ENCODE measurements at places on chromosomes 6 and 20.

DNA sequence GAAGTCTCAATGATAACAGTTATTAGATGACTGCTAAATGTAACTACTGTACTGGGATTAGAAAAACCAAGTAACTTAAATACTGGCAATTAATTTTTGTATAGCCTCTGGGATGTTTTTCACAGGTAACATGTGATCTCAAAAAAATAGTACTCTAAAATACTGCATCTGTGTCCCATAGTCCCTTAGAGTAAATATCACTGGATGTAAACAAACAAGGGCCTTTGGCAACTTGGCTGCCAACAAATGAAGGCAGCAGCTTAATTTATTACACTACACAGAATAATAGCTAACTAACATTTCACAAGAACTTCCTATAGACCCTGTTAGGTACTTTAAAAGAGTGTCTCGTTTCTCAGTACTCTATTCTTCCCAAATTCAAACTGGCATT lies 14.0 kb downstream of the ARHGAP18 start:
- no peak for DNase-seq

DNA sequence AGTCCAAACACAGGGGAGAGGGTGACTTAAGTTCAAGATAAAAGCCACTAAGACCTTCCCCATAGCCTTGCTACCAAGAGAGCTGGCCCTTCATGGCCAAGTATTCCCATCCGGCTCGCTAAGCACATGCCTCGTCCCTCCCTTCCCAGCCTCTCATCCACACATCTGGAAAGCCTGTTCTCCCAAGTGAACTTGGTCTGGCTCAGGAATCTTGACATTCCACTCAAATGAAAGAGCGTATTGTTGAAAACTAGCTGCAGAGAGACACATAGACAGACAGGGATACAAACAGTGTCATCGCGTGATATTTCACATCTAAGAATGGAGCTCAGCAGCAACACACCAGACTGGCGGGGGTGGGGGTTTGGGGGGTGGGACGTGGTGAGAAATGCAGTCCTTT lies 182.8 kb upstream of the FOXQ1 start:
- no peak for DNase-seq

GRCh38 chr6:2468601-2468955 lies 223.2 kb upstream of the GMDS start:
- DNase-seq, result no peak

- no peak for DNase-seq
Measured at GRCh38 chr20:44732327-44732726, 13.3 kb upstream of the KCNK15 start.

- DNase-seq, result no peak
Measured at GRCh38 chr6:135323202-135323668, 142.1 kb downstream of the MYB start.

- DNase-seq, result peak; percentile 23
Measured at GRCh38 chr6:143536866-143537691, 25.6 kb upstream of the FUCA2 start.

GRCh38 chr6:28769626-28770402 lies 154.0 kb downstream of the TRIM27 start:
- no peak for DNase-seq

DNA sequence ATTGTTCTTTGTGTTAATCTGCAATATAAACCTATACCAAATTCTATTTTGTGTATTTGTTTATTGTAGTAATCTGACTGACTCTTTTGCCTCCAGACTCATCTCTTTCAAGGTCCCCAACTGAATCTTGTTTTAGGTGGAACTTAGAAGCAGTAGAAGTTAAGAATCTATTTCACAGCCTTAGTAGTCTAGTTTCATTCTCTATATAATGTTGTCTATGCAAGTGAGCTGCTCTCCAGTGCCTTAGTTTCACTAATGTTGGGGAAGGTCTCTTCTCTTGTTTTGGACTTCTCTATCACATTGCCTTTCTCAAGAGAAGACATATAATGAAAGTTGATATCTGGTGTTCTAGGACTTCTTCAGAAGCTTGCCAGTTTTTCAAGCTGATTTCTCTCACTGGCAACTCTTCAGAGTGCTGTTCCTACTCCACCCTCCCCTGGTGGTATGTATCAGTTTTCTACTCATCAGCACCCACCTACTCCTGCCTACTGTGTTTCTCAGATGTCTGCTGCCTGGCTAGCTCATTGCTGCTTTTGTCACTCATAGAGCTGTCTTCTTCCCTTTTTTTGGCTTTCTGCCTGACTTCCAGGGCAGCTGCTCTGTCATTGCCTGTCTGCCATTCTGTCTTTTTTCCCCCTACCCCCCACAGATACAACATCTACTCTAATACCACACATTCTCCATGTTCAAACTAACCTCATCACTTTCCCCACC lies 82.1 kb downstream of the PTPRA start:
- DNase-seq, result no peak

DNA sequence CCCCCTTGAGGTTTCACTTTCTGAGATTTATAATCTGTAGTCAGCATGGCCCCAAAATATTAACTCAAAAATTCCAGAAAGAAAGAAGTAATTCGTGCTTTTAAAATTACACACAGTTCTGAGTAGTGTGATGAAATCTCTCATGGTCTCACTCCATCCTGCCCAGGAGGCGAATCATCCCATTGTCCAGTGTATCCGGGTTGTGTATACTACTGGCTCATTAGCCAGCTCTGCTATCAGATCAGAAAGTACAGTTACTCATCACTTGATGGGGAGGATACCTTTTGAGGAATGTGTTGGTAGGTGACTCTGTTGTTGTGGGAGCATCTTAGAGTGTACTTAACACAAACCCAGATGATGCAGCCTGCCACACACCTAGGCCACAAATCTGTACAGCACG lies 65.2 kb downstream of the CDC5L start:
- no peak for DNase-seq

GRCh38 chr6:13425943-13426931 lies 61.2 kb downstream of the GFOD1 start:
- DNase-seq, result no peak

DNA sequence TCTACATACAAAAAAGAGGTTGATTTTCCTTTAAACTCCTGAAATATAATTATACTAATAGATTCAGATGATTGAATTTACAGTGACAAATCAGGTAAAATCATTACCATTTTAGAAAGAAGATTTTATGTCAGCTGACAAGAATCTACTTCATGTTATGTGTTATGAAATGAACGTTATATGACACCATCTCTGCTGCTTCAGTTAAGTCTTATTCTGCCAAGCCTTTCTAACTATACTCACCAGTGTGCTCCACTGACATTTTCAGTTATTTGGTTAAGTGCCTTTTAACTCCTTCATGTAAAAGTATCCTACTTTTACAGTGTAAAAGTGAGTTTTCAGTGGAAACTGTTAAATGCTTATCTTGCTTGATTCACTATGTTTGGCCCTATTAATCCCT lies 80.4 kb downstream of the RWDD2A start:
- DNase-seq, result no peak

- DNase-seq, result no peak
Measured at GRCh38 chr20:8212286-8212685, 80.2 kb downstream of the PLCB1 start.

DNA sequence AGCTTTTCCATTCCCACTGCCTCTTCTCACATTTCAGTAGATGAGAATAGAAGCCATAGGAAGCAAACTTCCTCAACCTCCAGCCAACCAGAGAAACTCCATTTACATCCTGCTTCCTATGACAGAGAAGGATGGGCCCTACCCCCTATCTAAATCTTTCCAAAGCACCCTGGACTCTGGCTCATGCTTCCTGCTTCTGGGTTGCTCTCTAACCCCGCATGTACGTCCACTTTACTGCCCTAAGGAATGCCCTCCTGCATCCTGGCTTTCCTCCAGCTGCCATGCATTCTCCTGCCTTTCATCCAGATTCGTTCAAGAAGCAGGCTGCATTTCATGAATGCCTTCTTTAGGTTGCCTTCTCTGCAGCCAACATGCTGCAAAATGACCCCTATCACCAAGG lies 91.9 kb downstream of the FAM217A start:
- DNase-seq, result no peak

DNA sequence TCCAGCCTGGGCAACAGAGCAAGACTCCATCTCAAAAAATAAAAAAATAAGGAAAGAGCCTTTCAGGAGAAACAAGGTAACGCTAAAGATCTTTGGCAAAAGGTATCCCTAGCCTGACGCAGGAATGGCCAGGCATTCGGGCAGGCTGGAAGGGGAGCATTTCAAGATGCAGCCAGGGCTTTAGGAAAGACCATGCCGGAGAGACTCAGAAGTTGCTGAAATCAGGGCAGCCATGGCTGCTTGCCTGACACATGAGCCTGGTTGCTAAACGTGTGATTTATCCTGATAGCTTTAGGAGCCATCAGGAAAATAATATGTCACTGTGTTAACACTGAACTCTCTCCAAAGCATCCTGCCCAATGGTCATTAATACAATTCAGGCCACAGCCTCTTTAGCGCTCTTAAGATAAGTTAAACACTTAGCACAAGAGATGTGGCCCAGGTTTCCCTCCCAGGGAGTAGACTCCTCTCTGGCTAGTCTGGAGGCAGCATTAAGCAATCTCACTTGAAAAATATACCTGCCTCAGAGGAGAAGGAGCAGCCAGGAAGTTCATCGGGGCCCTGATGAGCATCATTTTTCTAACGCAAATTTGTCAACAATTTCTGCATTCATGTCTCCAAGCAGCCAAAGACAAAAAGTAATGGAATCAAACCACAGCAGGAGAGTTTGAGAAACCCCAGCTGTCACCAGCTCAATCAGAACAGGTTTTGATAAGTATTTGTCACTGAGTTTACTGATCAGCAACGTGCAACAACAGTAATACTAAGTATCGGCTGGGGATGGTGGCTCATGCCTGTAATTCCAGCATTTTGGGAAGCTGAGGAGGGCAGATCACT lies 200.0 kb downstream of the ZMYND8 start:
- DNase-seq, result no peak

- peak; percentile 44 for DNase-seq
Measured at GRCh38 chr6:15444881-15445280, 199.0 kb downstream of the JARID2 start.

- DNase-seq, result no peak
Measured at GRCh38 chr20:62387933-62388635, 1.2 kb downstream of the RPS21 start.

DNA sequence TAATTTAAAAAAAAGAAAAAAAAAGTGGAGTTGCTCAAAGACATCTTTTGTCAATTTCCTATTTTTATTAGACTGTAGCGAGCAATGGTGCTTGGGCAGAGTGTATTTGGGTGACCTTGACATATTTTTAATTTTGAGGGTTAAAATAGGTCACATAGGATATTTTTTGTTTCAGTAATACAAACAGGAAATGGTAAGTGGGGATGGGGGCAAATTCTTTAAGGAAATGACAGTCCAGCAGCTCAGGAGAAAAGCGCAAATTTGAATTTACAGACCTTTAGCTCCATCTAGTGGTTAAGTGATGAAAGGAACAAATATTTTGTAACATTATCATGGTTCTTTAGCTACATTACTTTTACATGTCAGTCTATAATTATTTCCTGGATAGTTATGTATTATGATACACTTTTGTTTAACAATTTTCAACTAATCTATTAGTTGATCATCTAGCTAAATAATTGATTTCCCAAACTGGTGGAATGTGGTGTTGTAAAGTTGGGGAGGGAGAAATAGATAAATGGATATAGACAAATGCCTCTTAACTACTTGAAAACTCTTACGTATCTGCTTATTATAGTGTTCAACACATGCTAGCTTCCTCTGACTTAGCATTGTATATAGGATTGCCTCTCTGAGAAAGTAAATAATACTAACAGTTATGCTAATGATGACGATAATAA lies 10.0 kb downstream of the CITED2 start:
- no peak for DNase-seq

DNA sequence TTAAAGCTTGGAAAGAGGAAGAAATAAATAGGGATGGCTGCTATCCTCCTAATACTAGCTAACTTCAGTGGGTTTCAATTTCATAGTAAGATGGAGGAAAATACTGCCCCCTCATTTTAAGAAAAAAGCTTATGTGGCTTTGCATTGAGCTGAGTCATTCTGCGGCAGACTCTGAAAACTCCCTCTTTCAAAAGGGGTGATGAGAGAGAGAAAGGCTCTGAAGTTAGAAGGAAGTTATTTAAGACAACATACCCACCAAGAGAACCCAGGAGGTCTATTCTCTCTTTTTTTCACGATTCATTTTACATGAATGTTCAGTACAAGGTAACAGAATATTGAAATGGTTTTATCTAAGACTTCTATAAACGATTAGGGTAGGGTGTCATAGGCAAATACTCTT lies 4.5 kb downstream of the PRDM13 start:
- no peak for DNase-seq

Measured in LNCaP clone FGC (cell line).